ENCODE measurements at places on chromosomes 16 and 17.
A peak's percentile ranks its signal among the peaks of the same experiment; 100 is the strongest.

DNA sequence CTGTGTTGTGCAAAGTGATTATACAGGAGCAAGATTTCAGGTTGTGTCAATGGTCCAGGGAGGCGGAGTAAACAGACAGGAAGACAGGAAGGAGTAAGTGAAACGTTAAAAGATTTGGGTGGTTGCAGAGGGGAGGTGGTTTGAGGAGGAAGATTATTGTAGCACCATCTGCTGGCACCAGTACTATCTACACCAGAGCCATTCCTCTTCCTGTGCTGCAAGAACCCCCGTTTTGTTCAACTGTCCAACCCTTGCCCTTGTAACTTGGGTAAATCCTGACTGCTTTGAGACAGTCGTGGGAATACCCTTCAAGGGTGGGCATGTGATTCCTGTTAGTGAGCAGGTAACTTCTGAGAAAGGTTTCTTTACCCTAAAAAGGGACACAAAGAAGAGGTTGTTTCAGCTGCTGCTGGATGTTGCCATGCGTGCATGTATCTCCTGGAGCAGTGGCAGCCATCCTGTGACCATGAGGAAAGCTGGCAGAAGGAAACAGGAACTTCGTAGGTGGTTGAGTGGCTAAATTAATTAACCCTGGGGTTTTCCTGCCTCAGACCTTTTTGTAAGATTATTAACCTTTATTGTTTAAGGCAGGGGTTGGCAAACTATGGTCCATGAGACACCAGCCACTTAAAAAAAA is 124.1 kb downstream of the PRKCA start:
- DNase-seq = no peak

DNA sequence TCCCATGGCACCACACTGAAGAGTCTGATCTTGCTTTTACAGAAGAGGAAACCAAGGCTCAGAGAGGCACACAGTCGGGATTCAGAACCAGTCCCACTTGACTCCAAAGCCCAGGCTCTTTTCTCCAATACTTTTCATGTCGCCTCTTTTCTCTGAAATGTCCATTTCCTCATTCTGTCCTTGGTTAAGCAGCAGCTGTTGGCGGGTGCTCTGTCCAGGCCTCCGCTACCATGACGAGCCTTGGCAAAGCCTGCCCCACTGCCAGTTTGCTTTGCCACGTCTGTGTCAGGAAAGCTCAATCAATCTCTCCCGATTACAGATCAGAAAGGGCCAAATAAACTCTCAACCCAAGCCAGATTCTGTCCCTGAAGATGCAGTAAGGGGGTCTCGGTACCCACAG is 9.1 kb upstream of the CEP295NL start:
- DNase-seq = no peak

DNA sequence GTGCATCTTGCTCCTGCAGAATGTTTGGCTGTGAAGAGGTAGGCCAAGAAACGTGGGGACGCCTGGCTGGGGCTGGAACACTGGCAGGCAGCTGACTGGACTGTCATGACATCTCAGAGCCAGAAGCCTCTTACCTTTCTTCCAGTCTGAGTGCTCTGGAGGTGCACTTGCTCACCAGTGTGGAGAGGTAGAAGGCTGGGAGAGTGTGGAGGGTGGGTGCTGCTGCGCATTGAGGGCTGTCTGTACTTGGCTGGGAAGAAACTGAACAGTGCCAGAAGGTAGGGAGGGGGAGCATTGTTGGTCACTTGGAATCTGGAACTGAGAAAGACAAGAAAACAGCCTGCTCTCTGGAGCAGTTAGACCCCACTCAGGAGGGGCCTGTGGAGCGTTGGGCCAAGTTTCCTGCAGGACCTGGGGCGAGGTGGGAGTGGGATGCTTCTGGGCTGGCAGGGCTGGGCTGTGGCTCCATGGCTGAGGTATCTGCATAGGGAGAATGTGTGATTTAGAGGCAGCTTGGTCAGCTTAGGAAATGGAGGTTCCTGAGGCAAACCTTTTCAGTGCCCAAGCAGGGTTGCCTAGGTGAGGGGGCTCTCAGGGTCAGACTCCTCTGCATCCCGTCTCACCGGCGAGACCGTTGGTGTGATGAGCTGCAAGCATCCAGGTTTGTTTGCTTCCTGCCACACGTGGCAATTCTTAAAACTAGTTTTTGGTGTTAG is 55.1 kb downstream of the KSR1 start:
- no peak for DNase-seq

DNA sequence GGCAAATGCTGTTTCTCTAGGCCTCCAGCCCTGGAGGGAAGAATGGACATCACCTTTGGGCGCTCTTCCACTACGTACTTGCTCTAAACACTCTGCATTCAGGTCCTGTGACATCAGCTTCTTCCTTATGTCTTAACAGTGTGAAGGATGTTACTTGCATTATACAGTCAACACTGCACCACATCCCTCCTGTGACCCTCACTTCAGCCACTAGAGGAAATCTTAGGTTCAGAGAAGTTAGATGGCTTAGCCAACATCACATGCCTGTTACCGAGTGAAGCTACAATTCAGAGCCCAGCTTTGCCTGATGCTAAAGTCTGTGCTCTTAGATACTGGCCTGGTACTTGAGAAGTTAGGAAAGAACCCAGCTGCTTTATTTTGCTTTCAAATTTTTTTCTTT is 18.3 kb downstream of the UBFD1 start:
- DNase-seq = no peak

DNA sequence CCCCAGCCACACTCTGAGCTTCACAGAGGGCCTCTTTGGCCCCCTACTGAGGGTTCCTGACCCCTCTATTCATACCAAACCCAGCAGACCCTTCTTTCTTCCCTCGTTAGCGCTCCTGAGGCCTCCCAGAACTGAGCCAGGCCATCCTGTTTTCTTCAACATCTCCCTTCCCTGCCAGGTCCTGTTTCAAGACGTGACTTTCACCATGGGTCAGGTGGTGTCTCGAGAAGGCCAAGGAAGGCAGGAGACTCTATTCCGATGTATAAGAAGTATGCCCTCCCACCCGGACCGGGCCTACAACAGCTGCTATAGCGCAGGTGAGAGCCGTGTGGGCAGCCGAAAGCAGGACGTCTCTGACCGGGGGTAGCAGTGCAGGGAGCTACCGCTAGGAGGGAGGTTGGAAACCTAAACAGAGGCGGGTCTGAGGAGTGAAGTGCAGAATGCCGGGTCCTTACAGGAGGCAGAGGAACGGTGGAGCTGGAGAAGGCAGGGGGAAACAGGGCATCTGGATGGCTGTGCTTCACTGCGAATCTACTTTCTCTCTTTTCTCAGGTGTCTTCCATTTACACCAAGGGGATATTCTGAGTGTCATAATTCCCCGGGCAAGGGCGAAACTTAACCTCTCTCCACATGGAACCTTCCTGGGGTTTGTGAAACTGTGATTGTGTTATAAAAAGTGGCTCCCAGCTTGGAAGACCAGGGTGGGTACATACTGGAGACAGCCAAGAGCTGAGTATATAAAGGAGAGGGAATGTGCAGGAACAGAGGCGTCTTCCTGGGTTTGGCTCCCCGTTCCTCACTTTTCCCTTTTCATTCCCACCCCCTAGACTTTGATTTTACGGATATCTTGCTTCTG is 1.3 kb upstream of the SENP3 start:
- DNase-seq = no peak

GRCh38 chr17:43170766-43171585 is at the start of gene NBR1:
Gene NBR1, plus strand, starts transcription at chr17:43171214. Its CDS starts 4,586 bp downstream, at chr17:43175800.
- DNase-seq = peak; percentile 75

DNA sequence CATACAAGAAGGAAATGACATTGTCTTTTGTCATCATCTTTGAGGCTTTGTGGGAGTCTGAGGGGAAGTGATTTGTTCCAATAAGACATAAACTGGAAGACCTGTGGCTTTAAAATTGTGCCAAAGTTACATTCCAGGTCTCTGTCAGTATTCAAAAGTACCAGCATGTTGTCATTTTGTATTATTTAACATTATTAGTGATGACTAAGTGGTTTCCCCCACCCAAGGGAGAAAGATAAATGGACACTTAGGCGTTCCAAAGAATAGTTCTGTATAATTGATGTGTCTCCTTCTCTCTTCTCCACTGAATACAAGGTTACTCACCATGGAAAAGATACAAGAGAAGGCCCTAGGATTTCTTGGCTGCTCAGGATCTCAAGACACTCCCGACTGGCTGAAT is 3.8 kb downstream of the CFAP97D1 start:
- no peak for DNase-seq
